Panc1 (cell line): ENCODE measurements at places on chromosomes 12 and 14.

DNA sequence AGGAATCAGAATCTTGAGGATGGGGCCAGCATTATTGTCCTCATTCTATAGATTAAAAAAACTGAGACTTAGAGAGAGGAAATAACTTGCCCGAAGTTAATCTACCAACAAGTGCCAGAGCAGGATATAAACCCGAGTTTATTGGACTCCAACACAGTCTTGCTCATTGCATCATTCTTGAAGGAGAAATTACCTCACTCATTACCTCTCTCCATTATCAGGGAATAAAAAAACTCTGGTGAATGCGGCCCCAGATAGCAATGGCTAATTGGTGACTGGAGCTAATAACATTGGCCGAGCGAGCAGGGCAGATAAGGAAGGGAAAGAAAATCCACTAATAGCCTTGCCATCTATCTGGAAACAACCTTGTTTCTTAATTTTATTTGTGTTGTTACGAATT lies 24.7 kb upstream of the TMED10 start:
- H3K4me3 ChIP-seq = no peak overlapping the region
- H3K4me1 ChIP-seq = no peaks in the 10 kb centered on the region
- no peak for DNase-seq
- no peak overlapping the region for H3K27ac ChIP-seq
- H3K36me3 ChIP-seq = no peaks in the 10 kb centered on the region

DNA sequence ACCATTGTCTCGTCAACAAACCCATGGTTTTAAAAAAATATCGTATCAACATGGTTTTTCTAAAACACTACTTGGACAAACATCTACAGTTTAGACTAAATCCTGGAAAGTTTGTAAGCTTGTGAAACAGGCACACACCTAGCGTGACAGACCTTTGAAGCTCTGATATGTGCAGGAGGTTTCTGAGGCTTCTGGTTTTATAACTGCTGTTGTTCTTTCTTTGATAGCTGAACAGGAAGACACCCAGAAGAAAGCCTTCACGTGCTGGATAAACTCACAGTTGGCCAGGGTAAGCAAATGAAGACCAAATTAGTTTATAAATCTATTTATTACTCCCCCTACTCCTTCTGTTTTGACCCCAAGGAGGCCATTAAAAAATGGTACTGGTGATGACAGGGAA lies 87.6 kb downstream of the SYNE2 start:
- no peaks in the 10 kb centered on the region for H3K36me3 ChIP-seq
- no peaks in the 10 kb centered on the region for H3K4me1 ChIP-seq
- no peak overlapping the region for H3K27ac ChIP-seq
- DNase-seq = no peak
- no peak overlapping the region for H3K4me3 ChIP-seq

DNA sequence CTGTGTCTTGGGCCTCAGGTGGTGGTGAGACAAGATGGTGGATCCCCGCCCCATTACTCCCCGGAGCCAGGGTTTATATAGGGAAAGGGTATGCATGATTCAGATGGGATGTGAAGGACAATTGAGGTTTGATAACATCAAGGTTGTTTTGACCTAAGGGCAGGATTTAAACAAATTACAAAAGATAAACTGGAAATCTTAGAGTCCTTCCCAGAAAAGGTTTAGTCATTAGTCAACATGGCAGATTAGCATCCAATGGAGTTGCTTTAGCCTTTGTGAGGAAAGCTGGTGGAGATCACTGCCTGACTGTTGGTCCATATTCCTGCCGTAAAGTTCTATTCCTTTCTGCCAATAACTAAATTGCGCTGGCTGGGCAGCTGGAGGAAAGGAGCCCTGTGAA lies 15.6 kb upstream of the FRMD6 start:
- DNase-seq = no peak
- no peaks in the 10 kb centered on the region for H3K27me3 ChIP-seq
- no peaks in the 10 kb centered on the region for H3K36me3 ChIP-seq
- peaks cover 3% of the 10 kb centered on the region; the same call in 1 of the 2 replicates for H3K4me1 ChIP-seq
- no peak overlapping the region for H3K27ac ChIP-seq

GRCh38 chr12:74066476-74066875 lies 471.2 kb upstream of the ATXN7L3B start:
- no peak for DNase-seq
- H3K4me3 ChIP-seq = no peak overlapping the region
- no peak overlapping the region for H3K27ac ChIP-seq

- H3K36me3 ChIP-seq = no peaks in the 10 kb centered on the region
- H3K27ac ChIP-seq = no peak overlapping the region
- H3K4me3 ChIP-seq = no peak overlapping the region
- peaks cover 2% of the 10 kb centered on the region; the same call in 1 of the 2 replicates for H3K4me1 ChIP-seq
- no peak for DNase-seq
Observed at GRCh38 chr12:52515927-52516831, 4.0 kb downstream of the KRT5 start.

- peak overlapping the region; percentile 92 for H3K4me3 ChIP-seq
- H3K27ac ChIP-seq = peak overlapping the region; percentile 94
- H3K36me3 ChIP-seq = peaks cover 5% of the 10 kb centered on the region
- no peak for DNase-seq
- peaks cover 15% of the 10 kb centered on the region; the same call in 1 of the 2 replicates for H3K4me1 ChIP-seq
- no peaks in the 10 kb centered on the region for H3K27me3 ChIP-seq
Observed at GRCh38 chr14:39169541-39169900, 612 bp downstream of the TRAPPC6B start.

GRCh38 chr12:59131462-59131861 lies 211.2 kb upstream of the LRIG3 start:
- H3K4me3 ChIP-seq = no peak overlapping the region
- no peak overlapping the region for H3K27ac ChIP-seq

- no peak overlapping the region for H3K4me3 ChIP-seq
- H3K4me1 ChIP-seq = peaks cover 12% of the 10 kb centered on the region
- no peaks in the 10 kb centered on the region for H3K27me3 ChIP-seq
- no peak overlapping the region for H3K27ac ChIP-seq
Observed at GRCh38 chr14:21109377-21110138, 8.7 kb downstream of the TMEM253 start.

GRCh38 chr12:10069099-10069498 lies 29.7 kb downstream of the CLEC1A start:
- no peaks in the 10 kb centered on the region for H3K36me3 ChIP-seq
- no peaks in the 10 kb centered on the region for H3K4me1 ChIP-seq
- no peaks in the 10 kb centered on the region for H3K27me3 ChIP-seq
- no peak overlapping the region for H3K4me3 ChIP-seq
- no peak for DNase-seq

DNA sequence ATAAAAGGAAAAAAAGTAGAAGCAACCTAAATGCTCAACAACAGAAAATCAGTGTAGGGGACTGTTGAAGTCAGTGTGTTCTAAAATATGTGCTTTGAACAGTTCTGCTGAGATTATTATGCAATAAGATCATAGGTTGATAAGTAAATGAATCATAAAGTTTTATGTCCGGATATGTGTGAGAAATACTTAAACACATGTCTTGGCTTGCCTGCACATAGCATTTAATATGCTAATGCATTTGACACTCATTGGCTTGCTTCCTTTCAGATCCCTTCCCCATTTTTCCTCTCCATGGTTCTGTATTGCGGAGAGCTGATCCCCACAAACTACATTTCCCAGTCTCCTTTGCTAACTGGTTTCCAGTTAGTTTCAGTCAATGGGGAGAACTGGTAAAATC lies 573.8 kb upstream of the TBX3 start:
- H3K27me3 ChIP-seq = no peaks in the 10 kb centered on the region
- H3K4me1 ChIP-seq = no peaks in the 10 kb centered on the region
- no peak overlapping the region for H3K4me3 ChIP-seq

DNA sequence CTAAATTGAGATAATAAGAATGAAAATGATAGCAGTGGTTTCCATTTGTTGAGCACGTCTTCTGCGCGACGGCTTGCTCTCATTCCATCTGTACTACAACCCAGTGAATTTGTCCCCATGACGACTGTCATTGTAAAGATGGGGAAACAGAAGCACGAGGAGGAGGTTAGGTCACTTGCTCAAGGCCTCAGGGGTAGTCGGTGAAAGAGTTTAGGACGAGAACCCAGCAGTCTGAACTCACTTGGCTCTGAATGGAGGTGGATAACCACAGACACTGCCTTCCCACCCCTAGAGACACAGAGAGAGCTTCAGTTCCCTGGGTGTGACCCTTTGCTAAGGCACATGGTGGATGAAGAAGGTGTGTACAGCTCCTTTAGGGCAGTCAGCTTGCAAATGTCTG lies 30.9 kb upstream of the PLEKHG3 start:
- H3K27me3 ChIP-seq = no peaks in the 10 kb centered on the region
- H3K4me3 ChIP-seq = no peak overlapping the region
- no peak for DNase-seq
- H3K4me1 ChIP-seq = no peaks in the 10 kb centered on the region

- H3K36me3 ChIP-seq = no peaks in the 10 kb centered on the region
- no peaks in the 10 kb centered on the region for H3K4me1 ChIP-seq
- no peak overlapping the region for H3K4me3 ChIP-seq
- DNase-seq = no peak
Observed at GRCh38 chr12:61821381-61821780, 438.8 kb upstream of the USP15 start.

GRCh38 chr14:70045844-70046535 lies 142.8 kb downstream of the SLC8A3 start:
- no peaks in the 10 kb centered on the region for H3K4me1 ChIP-seq
- no peaks in the 10 kb centered on the region for H3K36me3 ChIP-seq
- no peak for DNase-seq
- H3K27ac ChIP-seq = no peak overlapping the region
- peaks cover 2% of the 10 kb centered on the region for H3K27me3 ChIP-seq

DNA sequence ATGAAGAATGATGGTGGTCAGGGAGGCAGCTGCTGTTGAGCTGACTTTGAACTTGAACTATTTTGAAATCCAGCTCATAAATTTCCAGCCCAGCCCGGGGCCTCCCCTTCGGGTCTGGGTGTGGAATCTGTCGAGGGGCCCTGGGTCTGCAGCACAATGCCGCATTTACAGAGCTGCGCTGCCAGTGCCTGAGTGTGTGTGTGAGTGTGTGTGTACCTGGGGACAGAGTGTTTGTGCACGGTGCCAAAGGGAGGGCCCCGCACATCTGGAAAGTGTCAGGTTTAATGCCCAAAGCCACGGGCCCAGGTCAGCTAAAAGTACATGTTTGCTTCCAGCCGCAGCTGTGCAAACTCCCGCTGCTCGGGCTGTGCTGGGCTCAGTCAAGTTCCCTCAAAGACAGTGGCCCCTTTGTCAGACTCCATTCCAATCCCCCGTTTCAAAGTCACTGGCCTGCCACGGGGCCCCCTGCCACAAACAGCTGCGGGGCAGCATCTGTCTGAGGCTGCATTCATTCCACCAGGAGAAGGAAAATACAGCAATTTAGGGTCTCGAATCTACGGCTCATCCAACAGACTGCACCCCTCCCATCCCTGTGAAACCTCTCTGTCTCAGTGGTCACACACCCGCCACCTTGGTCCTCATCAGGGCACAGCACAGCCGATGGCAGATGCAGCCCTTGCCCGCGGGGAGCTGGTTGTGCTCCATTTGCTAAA lies 16.3 kb upstream of the RFLNA start:
- H3K4me3 ChIP-seq = no peak overlapping the region
- no peak overlapping the region for H3K27ac ChIP-seq
- H3K36me3 ChIP-seq = no peaks in the 10 kb centered on the region

- peaks cover 13% of the 10 kb centered on the region for H3K36me3 ChIP-seq
- H3K27me3 ChIP-seq = no peaks in the 10 kb centered on the region
- no peak overlapping the region for H3K4me3 ChIP-seq
- peaks cover under 1% of the 10 kb centered on the region; the same call in 1 of the 2 replicates for H3K4me1 ChIP-seq
- H3K27ac ChIP-seq = no peak overlapping the region
Observed at GRCh38 chr12:123395236-123395635, 11.3 kb downstream of the KMT5A start.

DNA sequence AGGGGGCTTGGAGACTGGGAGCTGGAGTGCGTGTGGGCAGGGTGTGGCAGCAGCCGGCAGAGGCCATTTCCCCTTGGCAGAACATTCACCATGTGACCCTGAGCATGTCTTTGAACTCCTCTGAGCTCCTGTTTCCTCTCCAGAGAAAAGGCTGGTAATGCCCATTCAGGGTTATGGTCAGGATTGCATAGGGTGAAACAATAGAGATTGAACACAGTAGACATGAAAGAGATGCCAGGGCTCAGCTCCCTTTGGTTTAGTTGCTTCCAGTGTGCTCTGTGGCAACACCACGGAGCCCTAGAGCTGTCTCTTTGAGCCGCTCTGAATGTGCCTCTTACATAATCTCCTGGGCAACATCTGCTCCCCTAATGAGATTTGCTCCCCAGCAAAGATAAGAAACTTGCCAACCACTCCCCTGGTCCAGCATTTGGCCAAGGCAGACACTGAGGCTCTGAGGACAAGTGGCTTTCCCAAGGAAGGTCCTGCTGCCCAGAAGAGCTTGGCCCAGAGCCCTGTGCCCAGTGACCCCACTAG lies 4.6 kb downstream of the IFI27 start:
- H3K27ac ChIP-seq = no peak overlapping the region
- DNase-seq = no peak
- no peaks in the 10 kb centered on the region for H3K4me1 ChIP-seq

DNA sequence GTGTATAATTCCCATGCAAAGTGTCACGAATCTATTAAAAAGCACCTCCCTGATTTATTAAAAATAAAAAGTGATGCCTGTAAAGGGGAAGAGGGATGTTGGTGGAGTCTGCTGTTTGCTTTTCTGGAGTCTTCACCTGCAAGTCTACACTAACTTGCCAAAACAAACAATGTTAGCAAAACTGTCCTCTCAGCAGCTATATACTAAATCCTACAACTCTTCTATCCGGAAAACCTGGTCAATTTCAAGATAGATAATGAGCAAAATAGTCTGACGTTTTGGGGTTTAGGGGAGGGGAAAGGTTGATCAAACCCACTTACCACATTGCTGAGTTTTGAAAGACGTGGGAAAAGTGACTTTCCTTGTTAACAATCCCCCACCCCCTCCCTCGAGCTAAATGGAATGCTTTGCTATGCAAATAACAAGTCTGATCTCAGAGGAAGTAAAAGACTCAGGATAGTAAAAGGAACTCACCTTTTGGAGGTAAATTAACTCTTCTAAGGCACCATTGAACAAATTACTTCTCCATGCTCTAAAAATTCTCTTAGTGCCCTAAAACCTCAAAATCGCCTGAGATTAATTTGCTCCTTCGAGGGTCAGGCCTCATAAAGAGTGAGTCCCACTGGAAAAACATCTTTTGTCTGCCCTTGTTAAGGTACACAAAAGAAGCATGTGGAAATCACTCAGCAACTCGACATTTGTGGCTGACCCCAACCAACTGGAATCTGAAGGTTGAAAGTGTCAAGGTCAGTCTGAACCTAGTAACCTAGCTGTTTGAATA lies 13.5 kb downstream of the BMP4 start:
- peaks cover 2% of the 10 kb centered on the region for H3K27me3 ChIP-seq
- no peak overlapping the region for H3K4me3 ChIP-seq
- H3K27ac ChIP-seq = no peak overlapping the region
- H3K4me1 ChIP-seq = no peaks in the 10 kb centered on the region
- DNase-seq = no peak

- no peak overlapping the region for H3K27ac ChIP-seq
- DNase-seq = no peak
- H3K27me3 ChIP-seq = no peaks in the 10 kb centered on the region; the same call in 1 of the 2 replicates
- H3K4me1 ChIP-seq = peaks cover 8% of the 10 kb centered on the region
- H3K4me3 ChIP-seq = peak overlapping the region; percentile 54
- no peaks in the 10 kb centered on the region for H3K36me3 ChIP-seq
Observed at GRCh38 chr14:100158566-100159093, 815 bp downstream of the DEGS2 start.

DNA sequence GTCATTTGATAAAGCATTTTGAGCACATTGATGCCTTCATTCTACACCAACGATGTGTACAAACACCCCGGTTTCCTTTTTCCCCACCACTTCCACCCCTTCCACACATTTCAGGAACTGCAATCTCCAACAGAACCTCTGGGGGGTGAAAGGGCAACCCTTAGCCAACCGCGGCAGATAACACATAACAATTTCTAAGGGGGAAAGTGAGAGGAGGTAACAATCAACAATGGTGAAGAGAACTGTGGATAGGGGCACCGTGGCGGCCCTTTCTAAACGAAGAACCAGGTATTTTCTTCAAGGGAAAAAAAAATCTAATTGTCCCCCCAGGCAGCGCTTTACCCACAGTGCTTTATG lies 1.1 kb downstream of the KITLG start:
- peaks cover 5% of the 10 kb centered on the region; the same call in 1 of the 2 replicates for H3K36me3 ChIP-seq
- H3K4me3 ChIP-seq = peak overlapping the region; percentile 82
- peaks cover 16% of the 10 kb centered on the region for H3K4me1 ChIP-seq
- no peak overlapping the region for H3K27ac ChIP-seq
